ENCODE measurements at places on chromosomes 7 and 10.

DNA sequence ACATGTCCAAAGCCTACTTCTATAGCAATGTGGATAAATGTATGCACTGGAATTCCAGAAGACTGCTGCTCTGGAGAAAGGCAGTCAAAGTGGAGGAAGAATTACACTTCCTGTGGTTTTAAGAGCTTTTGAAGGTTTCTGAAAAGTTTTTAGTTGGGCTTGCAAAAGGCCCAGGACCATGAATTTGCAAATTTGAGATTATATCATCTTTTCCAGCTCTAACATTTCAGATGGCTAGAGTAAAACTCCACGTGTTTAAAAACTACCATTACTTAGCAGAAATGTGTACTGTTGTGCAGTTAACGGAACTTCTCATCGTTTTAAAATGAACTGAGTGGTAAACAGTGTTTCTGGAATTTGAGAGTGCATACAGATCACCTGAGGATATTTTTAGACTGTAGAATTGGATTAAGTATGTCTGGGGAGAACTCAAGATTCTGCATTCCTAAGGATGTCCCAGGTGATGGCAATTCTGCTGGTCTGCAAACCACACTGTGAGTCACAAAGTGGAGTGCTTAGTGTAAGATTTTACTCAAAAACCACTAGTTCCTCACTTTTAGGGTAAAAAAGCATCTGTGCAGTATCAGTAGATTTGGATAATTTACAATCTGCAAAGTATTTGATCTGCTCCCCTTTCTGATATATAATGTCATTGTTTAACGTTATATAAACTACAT is 32.9 kb upstream of the CCDC71L start:
- no peak for DNase-seq

GRCh38 chr10:72318418-72319262 is 36.1 kb downstream of the DNAJB12 start:
- no peak for DNase-seq

GRCh38 chr10:92238054-92238585 is 52.8 kb downstream of the CPEB3 start:
- DNase-seq = no peak

- no peak for DNase-seq
Observed at GRCh38 chr7:21902240-21902639, 43.5 kb downstream of the CDCA7L start.

DNA sequence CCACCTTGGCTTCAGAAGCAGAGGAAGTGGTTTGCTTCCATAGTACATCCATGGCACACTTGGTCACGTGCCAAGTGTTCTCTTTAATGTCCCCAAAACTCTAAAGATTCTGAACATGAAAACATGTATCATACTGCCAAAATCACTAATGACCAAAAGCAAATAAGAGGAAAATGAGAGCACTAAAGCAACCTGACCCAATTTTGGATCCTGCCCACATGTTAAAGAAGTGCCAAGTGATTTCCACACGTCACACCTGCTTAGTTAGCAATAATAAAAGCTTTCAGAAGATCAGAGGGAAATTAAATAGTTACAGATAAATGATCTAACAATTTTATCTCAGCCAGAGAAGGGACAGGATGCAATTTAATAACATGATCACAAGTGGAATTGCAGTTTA is 1170.0 kb downstream of the XPNPEP1 start:
- DNase-seq = no peak

DNA sequence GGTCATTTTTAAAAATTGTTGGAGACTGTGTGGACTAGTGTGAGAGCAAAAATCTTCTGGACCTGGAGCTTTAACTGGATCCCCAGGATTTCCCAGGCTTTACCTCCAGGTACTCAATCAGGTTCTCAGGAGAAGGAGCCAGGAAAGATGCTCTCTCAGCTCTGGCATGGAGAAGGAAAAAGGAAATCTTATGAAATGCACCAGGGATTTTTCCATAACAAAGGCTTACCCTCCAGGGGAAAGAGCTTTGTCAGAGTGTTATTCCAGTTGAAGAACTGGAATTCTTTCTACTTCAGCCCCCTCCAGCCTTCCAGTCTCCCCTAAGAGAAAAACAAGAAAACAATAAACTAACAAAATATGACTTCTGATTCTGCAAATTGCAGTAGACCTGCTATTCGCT is 436.7 kb upstream of the ANKRD30A start:
- no peak for DNase-seq

Measured in WTC11 (cell line).